Adipocyte (in vitro differentiated cells): ENCODE measurements at places on chromosomes 1 and 21.

DNA sequence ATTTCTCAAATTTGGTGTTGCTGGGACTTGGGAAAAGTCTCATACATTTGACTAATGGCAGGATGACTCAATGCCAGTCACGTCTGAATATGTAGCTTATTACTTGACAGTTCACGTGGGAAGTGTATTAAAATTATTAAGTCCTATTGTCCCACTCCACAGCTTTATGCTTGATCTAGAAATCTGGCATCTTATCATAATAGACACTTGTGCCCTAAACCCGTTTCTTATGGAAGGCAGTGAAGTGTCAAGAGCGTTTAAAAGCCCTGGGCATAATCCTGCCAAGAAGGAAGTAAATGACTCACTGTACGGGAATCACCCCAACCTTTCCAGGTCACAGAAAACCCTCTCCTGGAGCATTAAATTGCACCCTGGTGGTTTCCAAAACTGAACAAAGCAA, 207.4 kb downstream of the APP start:
- DNase-seq, result no peak

DNA sequence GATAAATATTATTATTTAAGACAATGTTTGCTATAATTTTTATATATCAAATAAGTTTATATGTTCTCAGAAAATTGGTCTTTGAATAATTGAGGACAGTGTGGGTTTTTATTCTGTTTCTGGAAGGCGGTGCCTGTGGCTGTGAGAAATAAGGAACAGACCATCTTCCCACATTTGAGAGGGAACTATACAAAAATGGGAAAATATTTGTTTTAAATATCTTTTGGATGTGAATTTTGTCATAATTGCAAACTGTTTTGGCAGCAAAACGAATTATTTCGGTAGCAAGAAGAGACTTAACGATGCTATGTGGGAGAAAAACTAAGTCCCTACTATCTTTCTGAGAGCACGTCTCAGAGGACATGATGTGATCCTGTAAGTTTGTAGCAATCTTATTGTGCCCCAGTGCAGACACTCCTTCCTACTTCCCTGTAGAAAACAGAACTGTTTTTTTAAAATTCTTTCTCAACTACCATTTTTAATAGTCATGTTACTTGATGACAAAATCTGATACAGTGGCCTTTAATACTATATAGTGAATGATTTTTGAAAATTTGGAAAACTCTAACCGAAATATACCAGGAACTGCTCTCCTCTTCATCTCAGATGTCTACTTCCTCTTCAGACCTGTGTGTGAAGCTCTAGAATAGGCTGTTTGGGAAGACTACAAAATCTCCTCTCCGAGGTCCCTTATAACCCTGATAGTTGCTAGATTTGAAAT, 25.4 kb downstream of the PTPRC start:
- no peak for DNase-seq

DNA sequence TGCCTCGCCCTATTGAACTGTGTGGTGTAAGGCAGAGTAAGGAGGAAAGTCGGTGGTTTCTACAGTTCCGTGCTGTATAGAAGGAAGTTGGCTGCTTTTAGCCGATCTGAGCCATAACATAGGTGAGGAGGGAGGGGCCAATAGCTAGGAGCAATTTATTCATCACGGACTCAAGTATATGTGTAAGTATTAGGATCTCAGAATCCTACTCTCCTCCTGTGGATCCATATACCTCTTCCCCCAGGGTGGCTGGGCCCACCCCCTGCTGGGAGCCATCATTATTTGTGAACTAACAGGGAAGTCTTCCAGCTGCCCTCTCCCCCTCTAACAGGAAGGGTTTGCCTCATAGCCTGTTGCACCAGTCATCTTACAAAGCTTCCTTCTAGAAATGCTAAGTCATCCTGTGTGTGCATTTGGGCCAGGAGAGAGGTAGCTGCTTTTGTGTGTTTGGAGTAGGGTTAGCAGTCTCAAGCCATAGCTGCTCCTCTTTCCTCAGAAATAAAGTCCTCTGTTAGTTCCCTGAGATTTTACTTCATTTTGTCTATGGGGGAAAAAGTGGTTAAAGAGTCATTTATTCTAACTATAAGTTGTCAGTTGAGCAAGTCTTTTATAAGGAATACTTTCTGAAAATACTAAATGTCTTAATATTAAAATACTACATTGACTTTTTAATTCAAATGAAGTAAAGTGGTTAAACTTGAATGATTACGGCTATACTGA, 14.9 kb upstream of the CENPS start:
- DNase-seq, result peak; percentile 78

DNA sequence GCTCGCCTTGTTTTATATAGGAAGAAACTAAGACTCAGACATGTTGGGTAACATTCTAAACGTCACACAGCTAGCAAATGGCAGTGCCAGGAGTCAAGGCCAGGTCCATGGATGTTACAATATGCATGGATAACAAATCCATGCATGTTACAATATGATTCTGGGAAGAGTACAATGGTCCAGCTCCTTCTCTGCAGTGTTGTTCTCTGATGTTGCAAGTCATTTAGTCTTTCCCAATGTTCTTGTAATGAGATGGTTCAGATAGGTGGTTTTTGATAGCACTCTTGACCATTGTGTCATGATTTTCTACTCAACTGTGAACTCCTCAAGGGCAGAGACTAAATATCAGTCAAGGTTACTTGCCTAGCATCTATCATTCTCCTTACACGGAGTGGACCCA, 15.7 kb upstream of the LRRN2 start:
- no peak for DNase-seq

GRCh38 chr1:9844106-9844505, 20.3 kb upstream of the CLSTN1 start:
- no peak for DNase-seq

DNA sequence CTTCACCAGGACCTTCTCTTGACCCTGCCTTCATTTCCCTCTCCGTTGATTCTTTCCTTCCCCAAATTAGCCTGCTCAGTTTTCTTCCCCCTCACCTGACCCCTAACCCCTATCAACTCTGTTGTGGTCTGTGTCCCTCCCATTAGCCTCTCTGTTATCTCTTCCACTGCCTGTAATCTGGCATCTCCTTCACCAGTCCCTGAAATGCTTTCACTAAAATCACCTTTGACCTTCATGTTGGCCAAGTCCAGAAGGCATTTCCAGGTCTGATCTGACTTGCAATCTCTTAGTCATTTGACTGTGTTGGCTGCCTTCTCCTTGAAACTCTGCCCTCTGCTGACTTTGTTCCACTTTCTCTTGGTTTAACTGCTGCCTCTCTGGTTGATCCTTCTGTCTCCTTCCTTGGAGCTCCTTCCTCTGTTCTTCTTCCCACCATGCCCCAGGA, 28.2 kb downstream of the ATP8B2 start:
- peak; percentile 65 for DNase-seq

DNA sequence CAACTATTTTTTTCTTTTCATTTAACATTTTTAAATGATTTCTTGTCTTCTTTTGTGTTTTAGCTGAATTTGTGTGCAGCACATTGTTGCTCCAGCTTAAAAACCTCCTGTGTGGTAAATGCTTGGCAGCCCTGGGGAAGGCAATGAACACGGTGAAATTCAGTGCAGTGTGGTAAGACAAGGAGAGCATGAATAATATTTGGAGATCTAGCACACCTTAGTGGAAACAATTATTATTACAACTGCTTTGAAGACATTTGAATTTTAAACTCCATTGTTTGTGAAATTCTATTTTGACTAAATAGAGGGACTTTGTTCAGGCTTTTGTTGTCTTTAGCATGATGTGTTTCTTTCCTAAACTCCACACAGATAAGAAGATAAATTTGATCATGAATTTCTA, 242.6 kb upstream of the CXADR start:
- peak; percentile 75 for DNase-seq

GRCh38 chr1:17369466-17369865, 2.5 kb upstream of the PADI6 start:
- DNase-seq, result peak; percentile 23

- no peak for DNase-seq
Measured at GRCh38 chr21:40553781-40554180, 293.2 kb downstream of the DSCAM start.

GRCh38 chr1:244406337-244406736, 45.4 kb downstream of the ADSS2 start:
- DNase-seq, result no peak

- DNase-seq, result no peak
Measured at GRCh38 chr1:240284656-240285414, 193.2 kb downstream of the FMN2 start.

DNA sequence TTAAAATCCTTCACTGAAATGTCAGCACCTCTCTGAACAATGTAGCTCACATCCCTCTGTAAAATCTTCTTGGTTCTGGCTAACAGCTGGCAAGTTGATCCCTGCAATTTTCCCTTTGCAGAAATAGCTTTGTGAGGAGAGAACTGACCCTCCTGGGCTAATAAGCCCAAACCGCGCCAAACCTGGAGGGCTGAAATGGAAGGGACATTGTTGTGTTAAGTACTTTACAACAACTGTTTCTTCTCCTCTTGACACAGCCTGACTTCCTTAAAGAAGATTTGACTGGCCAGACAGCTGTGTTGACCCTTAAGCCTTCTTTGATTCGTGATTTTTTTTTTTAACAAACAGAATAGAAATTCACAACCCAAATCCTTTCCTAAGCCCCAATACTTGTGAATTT, 5.7 kb downstream of the LMX1A start:
- DNase-seq, result no peak

- no peak for DNase-seq
Measured at GRCh38 chr1:170388489-170388888, 143.5 kb upstream of the GORAB start.

GRCh38 chr1:85320371-85321131, 44.1 kb upstream of the BCL10 start:
- peak; percentile 58 for DNase-seq

DNA sequence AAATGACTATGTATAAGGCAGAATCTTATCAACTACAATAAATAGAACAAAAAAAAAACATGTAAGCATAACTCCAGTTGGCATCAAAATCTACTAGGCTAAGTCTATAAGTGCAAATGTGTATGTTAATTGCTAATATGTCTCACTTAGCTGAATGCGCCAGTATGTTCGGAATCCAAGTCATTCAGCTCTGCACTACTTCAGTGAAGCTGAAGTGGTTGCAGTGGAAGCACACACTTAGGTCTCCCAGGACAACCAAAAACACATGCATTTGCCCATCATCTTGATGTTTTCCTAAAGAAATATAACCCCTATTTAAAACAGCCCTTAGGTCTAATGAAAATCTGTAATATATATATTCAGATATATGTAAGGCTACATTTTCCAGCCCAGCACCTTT, 41.0 kb upstream of the RGS2 start:
- no peak for DNase-seq

DNA sequence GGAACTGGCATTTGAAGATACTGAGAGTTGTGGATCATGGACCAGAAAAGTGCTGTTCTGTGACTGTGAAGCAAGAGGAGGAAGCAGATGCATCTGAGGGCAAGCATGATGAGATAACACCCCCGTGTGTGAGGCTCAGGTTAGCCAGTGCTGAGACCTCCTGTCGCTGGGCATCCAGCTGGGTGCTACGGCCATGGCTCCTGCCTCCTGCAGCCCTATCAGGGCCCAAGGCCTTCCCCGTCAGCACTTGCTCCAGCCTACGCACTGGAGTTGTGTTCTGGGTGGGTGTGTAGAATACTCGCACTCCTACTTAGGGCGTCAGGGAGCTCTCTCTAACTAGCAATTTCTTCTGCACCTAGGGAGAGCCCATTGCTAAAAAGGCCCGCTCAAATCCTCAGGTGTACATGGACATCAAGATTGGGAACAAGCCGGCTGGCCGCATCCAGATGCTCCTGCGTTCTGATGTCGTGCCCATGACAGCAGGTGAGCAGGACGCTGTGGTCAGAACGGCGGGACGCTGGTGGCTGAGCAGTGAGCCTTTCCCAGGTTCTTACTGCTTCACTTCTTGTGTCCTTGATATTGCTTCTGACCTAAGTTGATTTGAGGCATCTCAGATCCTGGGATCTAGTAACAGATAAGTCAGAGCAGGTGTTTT, 6.5 kb downstream of the PPIE start:
- DNase-seq, result no peak

GRCh38 chr1:56864430-56864829, 9.8 kb downstream of the C8A start:
- DNase-seq, result no peak

GRCh38 chr1:97739596-97740103, 181.2 kb downstream of the DPYD start:
- DNase-seq, result peak; percentile 30

DNA sequence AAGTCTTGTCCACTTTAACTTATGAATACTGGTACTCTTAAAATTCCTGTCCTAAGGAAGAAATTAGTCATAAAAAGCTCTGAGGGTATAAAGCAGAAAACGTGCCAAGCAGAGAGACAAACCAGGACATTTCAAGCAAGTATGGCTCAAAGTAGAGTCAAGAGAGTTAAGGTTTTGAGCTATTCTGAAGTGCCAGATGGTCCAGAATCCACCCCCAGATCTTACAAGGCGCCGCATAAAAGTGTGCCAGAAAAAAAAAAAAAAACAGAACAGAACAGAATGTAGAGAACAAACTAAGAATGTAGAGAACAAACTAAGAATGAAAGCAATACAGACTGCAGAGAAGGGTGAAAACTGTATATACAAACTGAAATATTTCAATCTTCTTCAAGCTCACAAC, 12.5 kb downstream of the EPS15 start:
- peak; percentile 87 for DNase-seq

DNA sequence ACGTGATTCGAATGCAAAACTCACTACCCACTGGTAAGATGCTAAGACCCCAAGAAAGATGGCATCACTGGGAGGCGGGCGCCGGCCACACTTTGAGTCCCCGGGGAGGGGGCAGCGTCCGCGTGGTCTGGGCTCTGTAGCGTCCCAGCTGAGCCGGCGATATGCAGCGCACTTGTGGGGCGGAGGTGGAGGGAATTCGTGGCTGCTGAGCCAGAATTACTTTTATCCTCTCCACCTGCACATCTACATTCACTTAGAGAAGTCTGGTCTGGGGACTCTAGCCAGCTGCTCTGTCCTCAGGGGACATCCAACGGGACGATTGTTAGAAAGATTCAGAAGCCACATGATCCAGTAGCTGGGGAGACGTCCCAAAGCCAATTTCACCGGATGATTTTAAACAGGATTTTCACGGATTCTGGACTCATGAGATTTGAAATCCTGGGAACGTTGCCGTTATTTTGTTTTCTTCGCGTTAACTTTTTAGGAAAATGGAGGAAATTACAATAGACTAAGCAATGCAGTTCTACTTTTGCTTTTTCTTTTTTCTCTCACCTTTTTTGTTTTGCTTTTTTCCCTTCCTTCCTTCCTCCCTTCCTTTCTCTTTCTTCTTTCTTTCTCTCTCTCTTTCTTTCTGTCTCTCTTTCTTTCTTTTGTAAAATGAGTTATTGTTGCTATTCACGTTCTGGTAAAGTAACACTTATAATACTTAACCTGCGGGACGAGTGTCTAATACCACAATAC, 1.3 kb downstream of the JAM2 start:
- peak; percentile 66 for DNase-seq

- DNase-seq, result no peak
Measured at GRCh38 chr21:28821276-28822122, 171.2 kb downstream of the LTN1 start.

- no peak for DNase-seq
Measured at GRCh38 chr1:47658161-47658920, 220.5 kb downstream of the FOXD2 start.

GRCh38 chr1:117368116-117369108, 1.2 kb downstream of the MAN1A2 start:
- DNase-seq, result peak; percentile 65
